Subcutaneous preadipocyte (primary cell): ENCODE measurements at places on chromosomes 7 and 10. TPM values are rescaled to one million over a fixed set of nuclear protein-coding genes. Genes with fewer than 3 reads are reported as not detected.

TSPAN33 gene
- total RNA-seq, result 0.59 TPM in 1 of 2 replicates, not detected in the other

SGCE gene
- 65.5 and 65.8 TPM in 2 replicates for total RNA-seq

PDZD7 gene
- total RNA-seq, result 0.37 and 0.98 TPM in 2 replicates

PSD gene
- total RNA-seq, result 1.1 and 1.6 TPM in 2 replicates

CELF2 gene
- 23.1 and 38.2 TPM in 2 replicates for total RNA-seq

URGCP gene
- 23.1 and 26.4 TPM in 2 replicates for total RNA-seq

TRIM74 gene
- not detected in 2 replicates for total RNA-seq

EPO gene
- total RNA-seq, result not detected in 2 replicates

CALCR gene
- total RNA-seq, result not detected in 2 replicates
